ENCODE measurements at places on chromosomes 7 and 10.

- DNase-seq = peak; percentile 18
These were observed 26.5 kb upstream of the TMEM248 start for GRCh38 chr7:66894463-66895080.

DNA sequence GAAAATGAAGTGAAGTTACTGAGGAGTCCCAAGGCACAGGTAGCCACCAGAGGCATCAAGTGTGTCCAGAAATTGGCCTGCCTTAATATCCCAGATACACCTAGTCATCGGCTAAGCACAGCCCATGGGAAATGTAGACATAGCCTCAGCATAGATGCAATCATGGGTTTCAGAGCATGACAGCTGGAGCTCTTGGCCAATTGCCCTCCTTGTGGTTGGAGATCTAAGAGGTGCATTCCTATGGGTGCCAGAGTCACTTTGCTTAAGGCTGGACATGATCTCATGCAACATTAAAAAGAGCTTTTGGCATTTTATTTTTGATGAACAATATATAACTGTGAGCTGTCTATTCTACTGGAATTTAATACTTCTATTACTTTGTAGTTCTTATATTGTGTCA lies 758.0 kb upstream of the LRRTM3 start:
- no peak for DNase-seq

DNA sequence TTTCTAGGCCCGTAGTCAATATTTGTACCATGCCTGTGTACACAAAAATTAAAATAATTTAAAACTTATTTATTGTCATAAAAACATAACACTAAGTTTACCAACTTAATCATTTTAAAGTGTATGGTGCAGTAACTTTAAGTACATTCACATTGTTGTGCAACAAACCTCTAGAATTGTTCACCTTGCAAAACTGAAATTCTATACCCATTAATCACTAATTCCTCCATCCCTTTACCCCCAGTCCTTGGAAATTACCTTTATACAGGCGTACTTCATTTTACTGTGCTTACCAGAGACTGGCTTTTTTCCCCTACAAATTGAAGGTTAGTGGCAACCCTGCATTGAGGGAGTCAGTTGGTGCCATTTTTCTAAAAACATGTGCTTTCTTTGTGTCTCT lies 6.3 kb upstream of the DYNC1I1 start:
- DNase-seq = no peak

GRCh38 chr10:112851181-112851580 lies 98.9 kb upstream of the TCF7L2 start:
- no peak for DNase-seq

DNA sequence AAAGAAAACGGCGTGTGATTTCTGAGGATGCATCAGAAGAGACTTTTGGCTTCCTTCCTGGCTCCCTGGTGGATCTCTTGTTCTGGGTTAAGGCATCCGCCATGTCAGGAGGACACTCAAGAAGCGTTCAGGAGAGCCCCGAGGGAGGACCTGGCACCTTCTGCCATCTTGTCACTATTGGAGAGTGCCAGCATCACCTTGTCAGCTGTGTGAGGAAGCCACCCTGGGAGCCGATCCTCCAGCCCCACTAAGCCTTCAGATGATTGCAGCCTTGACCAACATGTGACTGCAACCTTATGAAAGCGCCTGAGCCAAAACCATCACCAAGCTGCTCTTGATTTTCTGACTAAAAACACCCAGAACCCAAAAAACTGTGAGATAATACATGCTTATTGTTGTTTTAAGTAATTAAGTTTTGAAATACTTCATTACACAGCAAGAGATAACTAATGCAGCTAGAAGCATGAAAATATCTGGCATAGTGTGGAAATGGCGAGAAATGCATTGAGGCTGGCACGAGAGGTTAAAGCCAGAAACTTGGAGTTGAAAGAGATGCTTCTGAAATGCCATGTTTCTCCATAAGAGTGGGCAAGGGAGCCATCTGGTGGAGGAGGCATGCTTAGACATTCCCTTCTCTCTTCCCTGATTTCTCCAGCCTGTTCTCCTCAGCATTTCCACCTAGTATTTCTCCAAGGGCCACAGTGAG lies 5.4 kb upstream of the ZFYVE27 start:
- DNase-seq = no peak

DNA sequence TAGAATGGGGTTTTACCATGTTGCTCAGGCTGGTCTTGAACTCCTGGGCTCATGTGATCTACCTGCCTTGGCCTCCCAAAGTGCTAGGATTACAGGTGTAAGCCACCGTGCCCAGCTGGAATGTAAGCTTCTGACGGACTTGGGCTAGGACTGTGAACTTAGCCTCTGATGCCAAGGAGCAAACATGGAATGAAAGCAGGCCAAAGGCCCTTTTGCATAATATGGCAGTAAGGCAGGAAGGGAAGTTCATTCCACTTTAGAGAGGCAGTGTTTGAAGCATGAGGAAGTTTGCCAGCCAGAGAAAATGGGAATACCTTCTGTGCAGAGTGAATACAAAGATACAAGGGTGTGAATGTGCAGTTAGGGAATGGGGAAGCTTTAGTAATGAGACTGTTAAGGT lies 20.3 kb downstream of the VCL start:
- DNase-seq = no peak

- no peak for DNase-seq
These were observed 27.4 kb downstream of the MAPK8 start for GRCh38 chr10:48333856-48334255.

- peak; percentile 67 for DNase-seq
These were observed at the start of gene GUSB for GRCh38 chr7:65981965-65982792. TSS of gene GUSB (minus strand) at chr7:65982213. CDS start at chr7:65982183, 30 bp downstream.

DNA sequence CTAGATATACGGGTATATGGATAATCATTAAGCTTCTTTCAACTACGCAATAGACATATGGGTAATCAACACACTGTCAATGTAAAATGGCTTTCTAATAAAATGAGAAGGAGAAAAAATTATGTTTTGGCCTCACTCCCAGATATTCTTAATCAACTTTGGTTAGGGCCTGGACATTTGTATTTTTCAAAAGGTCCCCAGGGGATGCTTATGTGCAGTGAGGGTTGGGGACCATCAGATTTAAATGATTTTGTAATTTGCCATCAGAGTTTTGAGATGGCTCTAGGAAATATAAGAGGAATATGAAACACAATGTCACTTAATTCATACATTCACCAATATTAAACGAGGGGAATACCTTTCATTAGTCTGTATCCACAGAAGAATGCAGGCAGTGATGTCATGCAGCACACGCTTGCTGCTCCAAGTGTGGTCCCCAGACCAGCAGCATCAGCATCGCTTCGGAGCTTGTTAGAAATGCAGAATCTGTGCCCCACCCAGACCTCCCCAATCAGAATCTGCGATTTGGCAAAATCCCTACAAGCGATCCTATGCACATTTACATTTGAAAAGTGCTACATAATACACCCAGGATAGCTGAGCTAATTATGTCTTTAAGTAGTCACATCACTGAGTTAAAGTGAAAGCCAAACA lies 75.1 kb downstream of the INHBA start:
- no peak for DNase-seq

DNA sequence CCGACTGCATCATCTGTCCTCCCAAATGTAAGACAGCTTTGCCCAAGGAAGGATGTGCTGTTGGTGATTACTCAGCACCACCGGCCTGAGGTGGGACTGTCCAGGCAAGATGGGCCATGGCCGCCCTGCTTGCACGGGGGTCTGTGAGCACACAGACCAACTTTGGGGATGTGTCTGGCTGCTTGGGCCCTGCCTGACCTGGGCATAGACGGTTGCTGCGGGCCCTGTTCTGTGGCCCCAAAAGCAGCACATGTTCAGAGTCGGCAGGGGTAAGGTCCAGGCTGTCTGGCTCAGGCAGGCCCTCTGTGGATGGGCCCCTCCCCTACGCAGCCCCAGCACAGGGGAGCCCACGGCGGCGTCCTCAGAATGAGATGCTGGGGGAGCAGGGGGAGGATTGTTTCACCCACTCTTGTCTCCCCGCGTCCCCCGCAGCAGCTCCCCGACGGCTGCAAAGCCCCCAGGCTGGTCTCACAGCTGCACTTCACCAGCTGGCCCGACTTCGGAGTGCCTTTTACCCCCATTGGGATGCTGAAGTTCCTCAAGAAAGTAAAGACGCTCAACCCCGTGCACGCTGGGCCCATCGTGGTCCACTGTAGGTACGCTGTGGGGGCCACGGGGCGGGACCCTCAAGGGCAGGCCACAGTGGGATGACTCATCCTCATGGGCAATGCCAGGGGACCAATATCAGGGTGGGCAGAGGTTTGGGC lies 58.4 kb downstream of the MKI67 start:
- DNase-seq = no peak

DNA sequence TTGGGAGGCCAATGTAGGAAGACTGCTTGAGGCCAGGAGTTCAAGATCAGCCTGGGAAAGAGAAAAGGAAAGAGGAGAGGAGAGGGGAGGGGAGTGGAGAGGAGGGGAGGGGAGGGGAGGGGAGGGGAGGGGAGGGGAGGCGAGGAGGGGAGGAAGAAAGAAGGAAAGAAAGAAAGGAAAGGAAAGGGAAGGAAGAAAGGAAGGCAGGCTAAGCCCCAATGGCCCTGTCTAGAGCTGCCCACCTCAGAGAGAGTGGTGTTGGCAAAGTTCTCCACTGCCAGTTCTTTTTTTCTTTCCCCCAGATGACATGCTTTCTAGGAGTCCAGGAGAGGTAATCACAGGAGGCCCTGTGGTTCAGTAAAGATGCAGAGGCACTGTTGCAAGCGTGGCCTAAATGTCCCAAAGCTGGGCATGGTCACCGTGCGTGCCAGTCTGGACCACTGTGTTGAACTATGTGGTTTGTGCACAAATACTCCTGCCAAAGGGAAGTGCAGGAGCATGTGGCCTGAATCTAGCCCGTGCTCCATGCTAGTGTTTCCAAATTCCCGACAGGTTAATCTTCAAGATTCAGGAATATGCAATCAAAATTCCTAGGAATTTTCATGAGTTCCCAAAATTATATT lies 39.7 kb downstream of the ODAD2 start:
- DNase-seq = no peak

- DNase-seq = no peak
These were observed 32.6 kb upstream of the ORC5 start for GRCh38 chr7:104240401-104240800.

- DNase-seq = no peak
These were observed 13.1 kb upstream of the SGMS1 start for GRCh38 chr10:50636618-50637579.

DNA sequence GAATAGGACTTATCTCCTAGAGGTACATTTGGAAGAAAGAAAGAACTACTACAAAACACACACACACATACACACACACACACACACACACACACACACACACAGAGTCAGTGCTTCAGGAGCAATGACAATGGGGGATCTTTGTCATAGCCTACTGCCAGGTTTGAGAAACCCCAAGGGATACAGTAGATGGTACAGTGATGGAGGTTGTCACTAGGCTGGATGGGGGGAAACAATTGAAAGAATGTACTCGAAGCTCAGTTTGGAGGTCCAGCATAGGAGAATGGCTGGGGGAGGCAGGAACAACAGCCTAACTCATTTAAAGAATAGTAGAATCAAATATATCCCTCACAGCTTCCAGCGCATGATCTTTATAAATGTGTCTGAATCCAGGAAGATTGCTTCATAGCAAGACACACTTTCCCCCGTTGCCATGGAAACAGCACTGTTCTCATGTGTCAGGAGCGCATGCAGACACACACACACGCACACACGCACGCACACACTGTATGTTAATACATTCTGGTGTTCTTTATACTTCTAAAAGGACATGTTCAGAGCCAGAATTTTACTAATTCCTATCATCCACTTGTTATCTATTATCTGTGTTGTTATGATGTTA lies 32.6 kb upstream of the ZNRF2 start:
- no peak for DNase-seq
